Amniotic stem cell (primary cell): ENCODE measurements at places on chromosomes 11 and 22.

- DNase-seq, result no peak
Measured at GRCh38 chr22:38869663-38870062, 2.4 kb downstream of the CBX6 start.

GRCh38 chr11:5293028-5293427 is 8.7 kb downstream of the OR51B4 start:
- DNase-seq, result no peak

DNA sequence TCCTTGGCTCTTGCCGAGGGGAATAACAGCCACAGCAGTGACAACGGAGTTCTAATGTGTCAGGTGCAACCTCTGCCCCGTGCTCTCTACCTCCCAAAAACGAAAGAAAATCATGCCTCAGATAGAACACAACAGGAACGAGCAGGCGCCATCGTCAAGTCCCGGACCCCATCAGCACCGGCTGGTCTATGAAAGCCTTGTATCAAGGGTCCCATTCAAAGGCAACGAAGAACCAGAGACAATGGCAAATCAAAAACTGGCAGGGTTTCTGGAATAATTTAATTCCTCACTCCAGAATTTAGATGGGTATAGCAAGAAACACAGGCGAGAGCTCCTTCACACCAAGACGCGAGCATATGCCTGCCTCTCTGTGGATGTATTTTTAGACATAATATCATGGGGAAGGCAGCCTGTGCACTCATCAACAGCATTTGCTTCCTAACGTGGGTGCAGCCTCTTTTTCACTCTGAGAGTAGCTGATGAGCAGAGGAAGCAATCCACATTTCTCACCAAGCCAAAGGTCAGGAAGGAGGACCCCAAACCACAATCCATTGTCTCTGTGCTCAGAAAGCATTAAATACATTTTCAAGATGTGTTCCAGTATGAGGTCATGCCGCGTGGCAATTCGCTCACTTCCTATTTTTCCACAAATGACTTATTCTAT is 193.4 kb upstream of the BLID start:
- no peak for DNase-seq

DNA sequence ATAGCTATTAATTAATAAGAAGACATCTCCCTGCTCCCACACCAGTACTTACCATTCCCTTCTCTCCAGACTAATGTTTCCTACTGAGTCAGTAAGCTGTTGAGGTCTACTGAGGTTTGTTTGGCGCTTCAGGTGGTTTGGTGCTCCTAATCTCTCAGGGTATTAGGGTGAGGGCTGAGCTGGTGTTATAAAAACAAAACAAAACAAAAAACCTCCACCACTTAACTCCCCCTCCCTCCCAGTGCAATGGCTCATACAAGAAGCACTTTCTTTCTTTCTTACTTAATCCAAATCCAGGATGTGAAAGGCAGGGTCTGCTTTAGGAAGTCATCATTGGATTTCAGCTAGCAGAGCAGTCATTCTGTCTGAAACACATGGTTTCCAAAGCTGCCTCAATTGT is 15.3 kb downstream of the CSTPP1 start:
- DNase-seq, result no peak

GRCh38 chr11:62430425-62430824 is 11.6 kb downstream of the SCGB1A1 start:
- DNase-seq, result no peak
